Esophagus muscularis mucosa (tissue), 4 donors: ENCODE measurements at places on chromosomes 13 and 19. TPM values are rescaled to one million over a fixed set of nuclear protein-coding genes. Genes with fewer than 3 reads are reported as not detected.

TPTE2 gene
- total RNA-seq = not detected

IGSF23 gene
- not detected for total RNA-seq

- H3K36me3 ChIP-seq = no peaks in the 10 kb centered on the region
- no peaks in the 10 kb centered on the region for H3K27me3 ChIP-seq
- no peak for DNase-seq
- H3K27ac ChIP-seq = no peak overlapping the region
- H3K4me1 ChIP-seq = no peaks in the 10 kb centered on the region
Observed at GRCh38 chr13:108618233-108618632, 11.2 kb upstream of the MYO16 start.

GRCh38 chr13:37944869-37945442 is 75.4 kb upstream of the TRPC4 start:
- no peaks in the 10 kb centered on the region for H3K27me3 ChIP-seq
- no peak overlapping the region for H3K27ac ChIP-seq
- H3K36me3 ChIP-seq = no peaks in the 10 kb centered on the region
- no peaks in the 10 kb centered on the region for H3K4me1 ChIP-seq
- no peak for DNase-seq

GRCh38 chr13:30898678-30899241 is 7.3 kb upstream of the MEDAG start:
- H3K36me3 ChIP-seq = no peaks in the 10 kb centered on the region
- peaks cover 15% of the 10 kb centered on the region for H3K4me1 ChIP-seq
- H3K4me3 ChIP-seq = no peak overlapping the region
- no peaks in the 10 kb centered on the region for H3K27me3 ChIP-seq
- H3K27ac ChIP-seq = peak overlapping the region; percentile 50
